ENCODE measurements at places on chromosomes 1 and 21.

GRCh38 chr1:25909040-25909439 lies 2.8 kb upstream of the STMN1 start:
- DNase-seq: peak; percentile 70

GRCh38 chr1:21935891-21936365 lies 1.2 kb downstream of the HSPG2 start:
- DNase-seq: no peak

- DNase-seq: no peak
Observed at GRCh38 chr1:222919478-222919865, 104.6 kb downstream of the DISP1 start.

DNA sequence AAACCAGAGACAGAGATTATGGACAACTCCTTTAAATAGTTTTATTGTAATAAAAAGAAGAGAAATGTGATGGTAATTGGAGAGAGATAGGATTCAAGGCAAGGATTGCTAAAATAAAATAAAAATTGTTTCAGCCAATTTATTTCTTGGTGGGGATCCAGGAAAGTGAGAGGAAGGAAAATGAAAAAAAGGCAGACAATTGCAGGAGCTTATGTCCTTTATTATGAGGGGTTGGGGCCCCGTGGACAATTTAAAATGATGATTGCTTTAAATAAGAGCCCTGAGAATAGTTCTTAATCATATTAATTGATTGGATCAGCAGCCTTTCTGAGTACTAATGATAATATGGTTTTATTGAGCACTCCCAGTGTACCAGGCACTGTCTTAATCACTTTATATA lies 40.2 kb downstream of the RGS2 start:
- DNase-seq: no peak

GRCh38 chr1:218938259-218938658 lies 235.4 kb upstream of the LYPLAL1 start:
- no peak for DNase-seq

DNA sequence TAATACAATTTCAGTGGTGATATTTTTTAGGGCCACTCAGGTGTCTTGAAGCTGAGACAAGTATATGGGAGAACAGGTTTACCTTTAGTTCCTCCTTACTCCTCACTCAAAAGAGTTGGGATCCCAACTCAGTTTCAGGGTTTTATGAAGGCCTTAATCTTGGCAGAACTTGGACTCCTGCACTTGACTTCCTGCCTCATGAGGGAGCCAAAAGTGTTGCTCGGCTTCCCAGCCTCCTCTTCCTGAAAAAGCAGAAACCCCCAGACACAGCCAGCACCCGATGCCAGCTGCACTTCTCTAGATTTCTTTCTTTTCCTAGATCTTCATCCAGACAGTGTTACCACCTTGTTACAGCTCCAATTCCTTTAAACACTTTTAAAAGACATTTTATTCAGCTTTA lies 70.8 kb upstream of the TMPRSS2 start:
- DNase-seq: no peak

DNA sequence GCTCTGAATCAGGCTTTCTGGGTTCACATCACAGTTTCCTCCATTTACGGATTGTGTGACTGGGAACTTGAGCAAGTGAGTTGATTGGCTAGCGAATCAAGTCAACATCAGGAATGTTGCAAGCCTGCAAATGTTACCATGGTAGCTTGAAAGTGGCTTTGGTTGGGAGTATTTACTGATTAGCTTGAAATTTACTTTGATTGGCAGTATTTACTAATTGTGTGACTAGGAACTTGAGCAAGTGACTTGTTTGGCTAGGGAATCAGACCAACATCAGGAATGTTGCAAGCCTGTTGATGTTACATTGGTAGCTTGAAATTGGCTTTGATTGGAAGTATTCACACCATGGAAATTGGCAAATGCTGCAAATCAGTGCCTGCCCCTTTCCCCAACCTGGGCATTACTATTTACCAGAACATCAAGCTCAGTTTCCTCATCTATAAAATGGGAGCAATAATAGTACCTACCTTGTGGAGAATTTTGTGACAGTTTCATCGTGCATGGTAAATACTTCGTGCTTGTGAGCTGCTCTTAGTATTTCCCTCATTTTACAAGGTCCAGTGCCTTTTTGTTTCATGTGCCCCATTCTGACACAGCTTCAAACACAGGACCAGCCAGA lies 23.1 kb upstream of the B3GALNT2 start:
- no peak for DNase-seq
